Stimulated activated CD8-positive, alpha-beta memory T cell treated with anti-CD3 and anti-CD28 coated beads, Interleukin-4, amount 100 ng/mL, for 1 hour (primary cell): ENCODE measurements at places on chromosomes 4 and X.

DNA sequence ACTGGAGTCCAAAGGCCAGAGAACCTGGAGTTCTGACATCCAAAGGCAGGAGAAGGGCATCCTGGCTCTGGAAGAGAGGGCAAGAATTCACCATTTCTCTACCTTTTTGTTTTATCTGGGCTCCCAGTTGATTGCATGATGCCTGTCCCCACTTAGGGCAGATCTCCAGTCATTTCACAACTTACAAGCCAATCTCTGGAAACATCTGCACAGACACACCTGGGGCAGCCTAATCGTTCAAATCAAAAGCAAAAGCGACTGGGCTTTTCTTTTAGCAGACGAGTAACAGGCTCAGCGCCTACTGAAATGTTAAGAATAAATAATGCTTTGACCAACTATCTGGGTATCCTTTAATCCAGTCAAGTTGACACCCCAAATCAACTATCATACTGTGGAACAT is 136.0 kb upstream of the NPY2R start:
- DNase-seq: no peak

GRCh38 chr4:46277165-46277951 is 112.6 kb downstream of the GABRA2 start:
- no peak for DNase-seq

GRCh38 chr4:6732441-6733357 is 16.7 kb downstream of the BLOC1S4 start:
- no peak for DNase-seq

DNA sequence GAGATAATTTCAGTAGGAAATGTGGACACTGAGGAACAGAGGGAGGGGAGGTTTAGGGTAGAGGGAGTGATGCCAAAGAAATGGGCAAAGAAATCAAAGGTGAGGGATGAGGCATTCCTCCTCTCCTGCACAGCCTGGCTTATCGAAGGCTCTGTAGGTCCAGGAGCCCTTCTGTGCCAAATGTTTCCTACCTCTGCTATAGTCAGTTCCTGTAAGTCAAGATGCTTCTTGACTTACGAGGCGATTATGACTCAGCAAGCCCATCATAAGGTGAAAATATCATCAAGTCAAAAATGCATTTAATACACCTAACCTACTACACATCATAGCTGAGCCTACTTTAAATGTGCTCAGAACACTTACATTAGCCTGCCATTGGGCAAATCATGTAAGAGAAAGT is 60.0 kb upstream of the ARHGAP24 start:
- no peak for DNase-seq
